ENCODE measurements at places on chromosomes 2 and 18.

GRCh38 chr18:29779096-29779495 lies 1263.4 kb downstream of the DSC3 start:
- DNase-seq, result no peak

DNA sequence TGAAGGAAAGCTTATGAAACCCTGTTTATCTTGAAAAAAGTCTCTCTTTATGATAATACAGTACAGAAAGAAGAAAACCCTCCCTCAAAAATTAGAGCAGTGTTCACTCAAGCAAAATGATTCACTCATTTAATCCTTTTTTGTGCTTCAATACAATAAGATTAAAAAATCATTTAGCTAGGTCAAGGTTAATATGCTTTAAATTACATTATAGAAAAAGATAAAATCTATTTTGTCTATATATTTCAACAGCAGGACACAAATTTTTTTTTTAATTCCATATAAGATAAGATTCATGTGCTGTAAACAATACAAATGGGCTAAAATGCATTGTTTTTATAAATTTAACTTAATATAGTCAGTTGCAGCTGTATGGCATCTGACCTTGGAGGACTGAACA lies 176.9 kb downstream of the KCNE4 start:
- no peak for DNase-seq

- DNase-seq, result no peak
Observed at GRCh38 chr2:158783923-158784322, 11.2 kb upstream of the DAPL1 start.

DNA sequence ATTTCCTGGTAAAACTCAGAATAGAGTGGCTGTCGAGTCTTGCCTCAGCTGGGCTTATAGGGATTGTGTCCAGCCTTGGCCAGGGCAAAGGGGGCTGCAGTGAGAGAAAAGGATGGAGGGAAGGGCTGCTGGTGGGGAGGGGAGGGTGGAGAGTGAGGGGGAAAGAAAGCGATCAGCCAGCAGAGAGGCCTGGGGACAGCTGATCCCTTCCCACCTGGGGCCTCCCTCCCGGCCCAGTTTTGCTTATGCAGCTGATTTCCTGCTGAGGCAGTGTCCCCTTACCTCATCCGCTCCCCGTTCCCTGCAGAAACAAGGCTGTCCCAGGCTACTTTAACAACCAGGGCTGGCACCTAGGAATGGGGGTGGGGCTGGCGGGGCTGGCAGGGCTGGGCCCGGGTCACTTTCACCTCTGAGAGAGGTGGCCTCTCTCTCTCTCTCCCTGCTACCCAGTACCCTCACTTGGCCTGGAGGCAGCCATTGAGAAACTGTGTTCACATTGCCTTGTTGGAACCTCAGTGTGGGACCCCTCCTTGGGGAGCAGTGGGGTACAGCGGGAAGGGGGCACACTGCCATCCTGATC lies 12.2 kb upstream of the GMPPA start:
- no peak for DNase-seq

DNA sequence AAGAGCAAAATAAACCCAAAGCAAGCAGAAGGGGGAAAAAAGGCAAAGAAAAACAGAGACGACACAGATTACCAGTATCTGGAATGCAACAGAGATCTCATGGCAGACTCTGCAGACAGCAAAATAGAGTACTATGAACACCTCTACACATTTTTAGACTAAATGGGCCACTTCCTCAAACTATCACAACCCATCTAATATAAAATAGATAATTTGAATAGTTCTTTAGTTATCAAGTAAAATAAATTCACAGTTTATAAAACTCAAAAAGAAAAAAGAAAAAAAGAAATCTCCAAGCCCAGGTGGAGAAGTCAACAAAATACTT lies 16.6 kb downstream of the SESTD1 start:
- no peak for DNase-seq

DNA sequence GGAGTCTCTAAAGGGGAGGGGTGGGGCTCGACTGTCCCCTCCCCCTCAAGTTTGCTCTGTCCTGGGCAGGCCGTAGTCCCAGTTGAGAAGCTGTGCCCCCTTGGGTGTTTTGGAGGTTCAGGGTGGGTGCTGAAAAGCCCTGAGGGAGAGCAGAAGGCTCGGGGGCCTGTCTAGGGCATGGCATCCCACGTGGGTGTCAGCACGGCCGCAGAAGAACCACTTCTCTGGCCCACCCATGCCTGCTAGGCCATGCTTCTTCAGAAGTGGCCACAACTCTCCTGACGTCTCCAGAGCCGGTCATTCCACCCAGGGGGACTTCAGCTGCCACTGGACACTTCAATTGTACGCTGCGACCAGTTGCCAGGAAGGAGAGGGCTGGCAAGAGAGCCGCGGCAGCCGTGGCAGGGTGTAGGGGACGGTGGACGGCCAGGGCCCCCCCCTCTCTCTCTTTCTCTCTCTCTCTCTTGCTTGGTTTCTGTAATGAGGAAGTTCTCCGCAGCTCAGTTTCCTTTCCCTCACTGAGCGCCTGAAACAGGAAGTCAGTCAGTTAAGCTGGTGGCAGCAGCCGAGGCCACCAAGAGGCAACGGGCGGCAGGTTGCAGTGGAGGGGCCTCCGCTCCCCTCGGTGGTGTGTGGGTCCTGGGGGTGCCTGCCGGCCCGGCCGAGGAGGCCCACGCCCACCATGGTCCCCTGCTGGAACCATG lies at the start of gene INPP5D:
TSS of gene INPP5D (plus strand) at position 546 of the 704 bp plus-strand sequence. CDS start at position 683, 137 bp downstream.
- no peak for DNase-seq

DNA sequence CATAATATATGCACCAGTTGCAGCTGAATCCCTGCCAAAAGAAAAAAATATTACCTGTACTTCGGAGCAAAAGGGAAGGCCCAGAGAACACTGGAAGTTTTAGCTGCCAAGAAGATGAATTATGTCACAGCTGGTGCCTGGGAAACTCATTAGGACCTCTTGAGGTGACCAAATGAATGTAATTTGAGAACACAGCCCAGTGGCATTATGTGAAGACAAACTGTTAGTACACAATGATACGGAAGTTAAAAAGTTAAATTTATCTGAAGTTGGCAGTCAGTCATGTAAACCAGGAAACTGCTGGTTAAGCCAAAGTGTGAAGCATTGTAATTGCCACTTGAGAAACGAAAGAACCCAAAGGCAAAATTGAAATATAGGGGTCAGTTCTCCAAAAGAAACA lies 80.7 kb downstream of the EML4 start:
- DNase-seq, result peak; percentile 27

GRCh38 chr2:231270221-231271114 lies 72.0 kb downstream of the ARMC9 start:
- no peak for DNase-seq

- no peak for DNase-seq
Observed at GRCh38 chr2:1835581-1836201, 91.4 kb upstream of the PXDN start.

- DNase-seq, result no peak
Observed at GRCh38 chr2:181312515-181312927, 144.7 kb upstream of the ITGA4 start.

DNA sequence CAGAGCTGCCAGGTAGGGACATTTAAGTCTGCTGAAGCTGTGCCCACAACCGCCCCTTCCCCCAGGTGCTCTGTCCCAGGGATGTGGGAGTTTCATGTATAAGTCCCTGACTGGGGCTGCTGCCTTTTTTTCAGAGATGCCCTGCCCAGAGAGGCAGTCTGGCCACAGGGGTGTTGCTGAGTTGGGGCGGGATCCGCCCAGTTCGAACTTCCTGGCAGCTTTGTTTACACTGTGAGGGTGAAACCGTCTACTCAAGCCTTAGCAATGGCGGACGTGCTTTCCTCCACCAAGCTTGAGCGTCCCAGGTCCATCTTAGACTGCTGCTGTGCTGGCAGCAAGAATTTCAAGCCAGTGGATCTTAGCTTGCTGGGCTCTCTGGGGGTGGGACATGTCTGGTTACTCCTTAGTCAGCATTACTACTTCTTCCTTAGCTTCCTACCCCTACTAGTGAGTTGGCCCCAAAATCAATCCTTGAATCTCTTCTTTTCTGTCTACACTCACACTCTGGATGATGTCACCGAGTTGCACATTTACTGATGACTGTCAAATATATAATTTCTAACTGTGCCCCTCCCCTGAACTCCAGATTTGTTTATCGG lies 31.8 kb upstream of the FSHR start:
- no peak for DNase-seq

DNA sequence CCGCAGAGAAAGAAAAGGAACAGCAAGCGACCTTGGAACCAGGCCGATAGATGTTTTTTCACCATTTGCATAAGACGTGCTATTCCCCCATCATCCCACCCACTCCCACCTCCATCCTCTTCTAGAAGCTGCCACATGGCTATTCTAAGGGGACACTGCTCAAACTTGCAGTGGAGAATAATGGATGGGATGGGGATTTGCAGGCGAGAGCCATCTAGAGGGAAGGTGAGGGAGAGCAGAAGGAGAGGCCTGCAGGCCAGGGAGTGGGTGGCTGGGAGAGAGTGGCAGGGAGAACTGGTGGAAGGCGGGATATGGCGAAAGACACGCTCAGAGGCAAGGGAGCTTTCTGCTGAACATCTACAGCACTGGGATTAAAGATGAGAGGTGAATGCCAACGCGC lies 84.9 kb downstream of the MAPK4 start:
- DNase-seq, result no peak

- no peak for DNase-seq
Observed at GRCh38 chr2:39736640-39737039, 42.4 kb downstream of the THUMPD2 start.

DNA sequence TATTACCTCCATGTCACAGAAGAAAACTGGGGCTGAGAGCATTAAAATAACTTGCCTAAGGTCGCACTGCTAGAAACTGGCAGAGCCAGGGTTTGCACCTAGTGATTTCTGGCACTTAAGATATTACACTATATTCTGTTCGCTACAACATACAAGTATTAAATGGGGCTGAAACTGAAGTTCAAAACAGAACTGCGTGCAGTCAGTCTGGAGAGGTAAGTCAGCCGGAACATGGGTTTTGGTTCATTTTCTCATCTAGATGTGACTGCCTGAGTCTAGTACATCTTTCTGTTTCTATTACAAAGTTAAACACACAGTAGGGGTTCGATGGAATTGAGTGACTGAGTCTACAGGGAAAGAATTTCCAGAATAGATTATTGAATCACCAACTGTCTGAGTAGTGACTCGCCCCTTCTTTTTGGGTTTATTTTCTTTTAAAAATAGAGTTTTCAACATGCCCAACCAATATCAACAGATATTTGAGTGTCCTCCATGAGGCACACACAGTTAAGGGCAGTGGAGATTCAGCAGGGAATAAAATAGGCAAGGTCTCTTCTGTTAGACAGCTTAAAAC lies 150.8 kb downstream of the RNF152 start:
- DNase-seq, result no peak

DNA sequence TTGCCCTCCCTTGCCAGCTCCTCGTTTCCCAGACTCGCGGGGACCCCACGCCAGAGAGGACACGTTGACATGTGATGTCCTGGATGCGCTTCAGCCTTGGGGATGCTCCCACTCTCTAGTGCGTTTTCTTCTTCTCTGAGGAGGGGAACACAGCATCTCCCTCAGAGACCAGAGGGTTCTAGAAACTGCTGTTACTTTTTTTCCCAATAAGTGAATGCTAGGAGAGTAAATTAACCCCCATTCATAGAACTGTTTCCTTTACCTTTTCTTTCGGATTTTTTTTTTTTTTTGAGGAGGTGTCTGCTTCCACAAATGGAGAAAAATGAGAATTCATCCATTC lies 370 bp upstream of the EFEMP1 start:
- no peak for DNase-seq

DNA sequence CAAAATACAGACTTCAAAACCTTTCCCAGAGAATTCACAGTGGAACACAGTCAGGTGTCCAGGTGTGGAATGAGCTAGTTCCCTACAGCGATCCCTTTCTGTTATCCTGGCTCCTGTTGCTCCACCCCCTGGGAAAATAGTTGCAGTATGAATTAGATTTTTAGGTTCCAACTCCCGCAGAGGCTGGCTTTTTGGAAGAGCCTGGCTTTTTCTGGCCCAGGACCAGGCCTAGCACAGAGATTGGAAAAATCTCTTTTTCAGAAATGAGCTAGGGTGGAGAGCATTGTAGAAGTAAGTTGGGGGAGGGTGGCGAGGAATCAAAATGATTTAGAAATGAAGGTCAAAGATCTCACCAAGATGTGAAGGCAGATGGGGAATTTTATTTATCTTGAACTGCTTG lies 27.1 kb downstream of the COL5A2 start:
- DNase-seq, result no peak

GRCh38 chr2:218992703-218993344 lies 398 bp downstream of the CRYBA2 start:
- DNase-seq, result no peak

- DNase-seq, result no peak
Observed at GRCh38 chr18:39620551-39621168, 2055.1 kb upstream of the CELF4 start.

- no peak for DNase-seq
Observed at GRCh38 chr2:80001701-80002101, 302.9 kb downstream of the LRRTM1 start.

DNA sequence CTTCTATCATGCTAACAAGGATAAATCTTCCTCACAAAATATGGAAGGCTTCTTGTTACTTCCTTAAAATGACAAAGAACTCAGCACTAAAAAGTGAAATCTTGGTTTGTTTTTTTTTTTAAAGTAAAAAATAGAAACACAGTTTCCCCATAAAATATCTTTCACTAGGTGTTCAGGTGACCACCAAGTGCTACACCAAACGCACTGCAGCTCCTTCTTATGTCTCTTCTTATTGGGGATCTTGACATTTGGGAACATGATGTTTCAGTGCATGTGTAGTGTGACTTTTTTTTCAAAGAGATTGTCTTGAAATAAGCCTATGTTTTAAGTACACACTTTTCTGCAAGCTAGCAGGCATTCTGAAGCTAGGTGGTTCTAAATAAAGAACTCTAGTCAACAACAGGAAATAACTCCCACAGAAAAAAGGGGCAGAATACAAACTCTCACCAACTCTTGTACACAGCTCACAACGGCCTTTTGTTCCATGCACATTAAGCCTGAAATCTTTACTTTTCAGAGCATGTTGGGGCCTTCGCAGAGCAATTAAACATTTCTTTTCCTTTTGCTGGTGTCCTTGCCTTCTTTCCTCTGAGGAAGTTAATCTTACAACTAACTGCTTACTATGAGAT lies 13.2 kb upstream of the SERTAD2 start:
- DNase-seq, result no peak

- DNase-seq, result peak; percentile 14
Observed at GRCh38 chr2:43676322-43677050, at the start of gene C1GALT1C1L. Gene C1GALT1C1L (minus strand): TSS chr2:43676429. CDS start chr2:43676322, 107 bp downstream.

- no peak for DNase-seq
Observed at GRCh38 chr18:50097702-50098101, 97.2 kb downstream of the MYO5B start.

- DNase-seq, result no peak
Observed at GRCh38 chr2:119486196-119486827, 38.0 kb downstream of the SCTR start.

DNA sequence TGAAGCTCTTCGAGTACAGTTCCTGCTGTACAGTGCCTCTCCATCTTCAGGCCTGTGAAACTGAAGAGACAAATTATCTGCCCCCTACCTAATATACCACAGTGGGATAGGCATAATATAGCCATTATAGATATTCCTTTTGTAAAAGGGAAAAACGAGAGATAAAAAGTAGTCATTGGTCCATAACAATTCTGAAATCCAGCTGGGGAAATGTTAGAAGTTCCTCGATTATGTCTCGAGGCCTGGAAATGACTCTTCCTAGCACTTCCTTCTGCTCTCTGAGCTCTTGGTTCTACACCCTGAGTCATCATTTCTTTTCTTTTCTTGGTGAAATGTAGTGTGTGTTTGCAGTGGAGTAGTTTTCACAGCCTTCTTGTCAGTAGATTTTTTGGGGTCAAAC lies 51.5 kb downstream of the ASB1 start:
- DNase-seq, result no peak

GRCh38 chr2:146351689-146352088 lies 1493.1 kb upstream of the ACVR2A start:
- DNase-seq, result no peak
